RCC 7860 (cell line): ENCODE measurements at places on chromosomes 4 and X.

DNA sequence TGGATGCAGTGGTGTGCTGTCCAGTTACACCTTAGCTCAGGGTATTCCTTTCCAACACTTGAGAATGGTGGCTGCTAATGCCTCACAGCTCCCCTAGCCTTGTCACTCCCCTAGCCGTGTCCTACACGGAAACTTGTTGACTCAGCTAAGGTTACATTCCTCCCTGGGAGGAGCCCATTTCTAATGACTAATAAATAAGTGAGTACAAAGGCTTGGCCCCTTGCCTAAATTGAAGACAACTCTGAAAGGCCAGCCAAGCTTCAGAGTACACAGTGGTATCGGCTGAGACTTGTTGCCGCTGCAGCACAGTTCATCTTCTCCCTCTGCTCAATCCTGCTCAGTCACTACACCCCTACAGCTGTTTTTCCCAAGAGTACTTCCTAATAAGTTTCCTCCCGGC is 21.2 kb upstream of the SLC25A31 start:
- DNase-seq = peak; percentile 66

GRCh38 chr4:169117591-169118081 is 107.6 kb upstream of the CBR4 start:
- DNase-seq = no peak

GRCh38 chrX:70553516-70553915 is 108.9 kb downstream of the DLG3 start:
- no peak for DNase-seq

GRCh38 chr4:124839786-124840390 is 127.4 kb upstream of the ANKRD50 start:
- no peak for DNase-seq

GRCh38 chr4:71406459-71406963 is 67.7 kb downstream of the SLC4A4 start:
- DNase-seq = peak; percentile 69

- no peak for DNase-seq
These were observed 20.1 kb upstream of the PHEX start for GRCh38 chrX:22012051-22012450.

DNA sequence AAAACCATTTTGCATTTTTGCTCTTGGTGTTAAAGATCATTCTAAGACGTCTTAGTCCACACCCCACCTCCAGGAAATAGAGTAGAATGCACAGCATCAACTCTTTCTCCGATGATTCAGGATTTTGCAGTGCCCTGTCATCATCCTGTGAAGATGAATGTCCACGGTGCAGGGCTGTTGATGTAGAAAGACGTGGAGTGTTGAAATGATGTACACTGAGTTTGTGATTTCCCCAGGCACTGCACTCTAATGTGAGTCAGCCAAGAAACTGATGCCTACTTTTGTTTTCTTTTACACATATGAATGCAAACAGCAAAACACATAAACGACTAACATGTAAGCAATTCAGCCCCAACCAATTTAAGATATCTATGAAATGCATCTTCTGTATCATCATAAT is 10.5 kb downstream of the LGI2 start:
- no peak for DNase-seq

DNA sequence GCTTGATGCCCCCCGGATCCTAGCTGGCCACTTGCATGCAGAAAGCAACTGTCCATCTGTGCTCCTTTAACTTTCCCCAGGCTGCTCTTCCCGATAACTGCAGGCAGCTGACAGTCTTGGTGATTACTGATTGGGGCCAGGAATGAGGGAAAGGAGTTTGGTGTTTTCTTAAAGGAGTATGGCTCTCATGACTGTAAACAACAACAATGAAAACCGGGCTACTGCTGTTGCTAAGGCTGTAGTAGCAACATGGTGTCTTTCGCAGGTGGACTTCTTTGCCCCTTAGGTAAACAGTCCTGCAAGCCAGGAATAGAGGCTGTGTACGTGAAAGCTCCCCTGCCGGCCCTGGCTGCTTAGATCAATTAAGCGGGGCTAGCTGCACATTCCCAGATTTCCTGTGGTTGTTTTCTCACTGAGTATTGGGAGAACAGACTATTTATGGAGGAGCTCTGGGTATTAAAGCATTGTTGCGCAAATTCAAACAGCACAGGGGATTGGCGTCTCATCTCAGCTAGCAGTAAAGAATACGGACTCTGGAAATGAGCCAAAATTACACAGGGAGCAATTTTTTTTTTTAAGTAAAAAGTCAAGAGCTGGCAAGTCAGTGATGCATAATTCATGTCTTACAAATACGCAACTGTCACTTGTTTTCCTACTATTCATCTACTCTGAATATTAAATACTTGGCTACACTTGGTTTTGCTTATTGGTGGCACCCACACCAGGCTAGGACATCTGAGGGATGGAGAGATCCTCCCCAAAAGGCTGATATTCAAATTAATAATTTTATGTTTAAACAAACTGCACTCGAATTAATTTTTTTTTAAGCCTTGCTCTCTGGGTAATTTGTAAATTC is 61.6 kb upstream of the NAP1L5 start:
- DNase-seq = no peak

GRCh38 chrX:21490341-21490740 is 116.1 kb downstream of the CNKSR2 start:
- DNase-seq = no peak

- peak; percentile 48 for DNase-seq
These were observed at the start of gene STK26 for GRCh38 chrX:132022967-132023895. STK26 (plus strand) TSS chrX:132023302; CDS start chrX:132023618, 316 bp downstream.

GRCh38 chrX:101550751-101551379 is 518 bp downstream of the ARMCX1 start:
- no peak for DNase-seq

- peak; percentile 11 for DNase-seq
These were observed 52.7 kb downstream of the DCLK2 start for GRCh38 chr4:150130933-150131332.

DNA sequence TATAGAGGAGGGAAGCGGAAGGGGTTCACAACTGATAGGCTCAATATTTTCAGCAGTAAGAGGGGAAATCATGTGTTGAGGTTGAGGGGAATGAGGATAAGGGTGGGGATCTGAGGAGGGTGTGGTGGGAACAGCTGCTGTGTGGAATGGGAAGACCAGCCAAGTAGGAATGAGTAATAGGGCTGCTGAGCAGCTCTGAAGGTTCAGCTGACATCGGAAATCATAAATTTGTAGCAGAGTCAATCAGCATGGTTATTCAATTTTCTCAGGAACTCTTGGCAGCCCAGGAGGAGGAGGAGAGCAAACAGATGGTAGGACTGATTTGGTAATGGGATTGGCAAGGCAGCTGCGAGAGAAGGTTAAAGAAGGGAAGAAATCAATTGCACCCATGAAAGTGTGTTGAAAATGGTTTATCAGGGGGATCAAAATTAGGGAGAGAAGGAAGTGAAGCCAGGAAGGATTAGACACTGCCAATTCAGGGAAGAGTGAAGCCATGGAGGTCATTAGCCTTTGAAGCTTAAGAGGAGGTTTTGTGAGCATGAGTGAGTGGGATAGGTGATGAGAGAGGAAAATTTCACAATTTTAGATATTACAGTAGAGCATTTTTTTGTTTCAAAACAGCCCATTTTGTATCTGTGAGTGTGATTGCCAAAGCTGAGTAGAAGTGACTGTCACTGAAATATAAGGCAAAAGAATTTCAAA is 82.6 kb downstream of the PCDH7 start:
- no peak for DNase-seq

DNA sequence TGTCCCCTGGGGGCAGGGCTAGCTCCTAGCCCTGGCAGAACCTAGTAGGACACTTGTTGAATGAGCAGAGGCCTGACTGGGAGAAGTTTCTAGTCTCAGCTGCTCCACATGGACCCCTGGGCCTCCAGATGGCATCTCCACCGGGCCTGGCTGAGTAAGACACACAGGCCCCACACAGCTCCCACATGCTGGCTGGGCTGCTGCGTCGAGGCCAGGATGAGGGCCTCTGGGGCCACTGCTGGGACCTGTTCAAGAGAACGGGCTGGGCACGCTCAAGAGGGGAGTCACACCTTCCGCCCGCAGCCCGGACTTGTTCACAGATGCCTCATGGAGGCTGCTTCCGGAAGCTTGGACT is 4.2 kb upstream of the HGFAC start:
- no peak for DNase-seq

DNA sequence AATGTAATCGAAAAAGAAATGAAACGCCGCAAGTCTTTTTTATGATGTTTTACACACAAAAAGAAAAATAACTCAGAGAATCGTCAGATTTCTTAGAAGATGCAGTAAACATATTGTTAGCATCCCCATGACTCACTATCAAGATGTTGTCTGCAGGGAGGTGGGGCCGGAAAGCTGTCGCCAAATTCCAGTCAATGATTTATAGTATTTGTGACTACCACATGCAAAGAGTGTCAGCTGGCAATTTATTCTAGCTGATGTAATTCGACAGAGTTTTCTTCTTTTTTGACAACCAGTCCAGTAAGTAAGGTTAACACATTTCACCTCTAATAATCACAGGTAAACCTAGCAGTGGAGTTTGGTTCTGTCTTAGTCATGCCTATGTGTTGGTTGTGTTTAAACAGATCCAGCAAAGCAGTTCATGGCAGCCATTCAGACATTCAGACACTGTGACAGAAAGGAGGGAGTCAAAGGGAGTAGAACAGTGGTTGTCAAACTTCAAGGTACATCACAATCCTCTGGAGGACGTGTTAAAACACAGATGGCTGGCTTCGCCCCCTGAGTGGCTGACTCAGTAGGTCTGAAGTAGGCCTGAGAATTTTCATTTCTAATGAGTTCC is 19.8 kb upstream of the PPP1R2C start:
- peak; percentile 27 for DNase-seq

GRCh38 chrX:119942831-119943184 is 743 bp downstream of the NKAP start:
- DNase-seq = no peak

GRCh38 chrX:110806145-110806544 is 10.5 kb upstream of the CHRDL1 start:
- DNase-seq = no peak

DNA sequence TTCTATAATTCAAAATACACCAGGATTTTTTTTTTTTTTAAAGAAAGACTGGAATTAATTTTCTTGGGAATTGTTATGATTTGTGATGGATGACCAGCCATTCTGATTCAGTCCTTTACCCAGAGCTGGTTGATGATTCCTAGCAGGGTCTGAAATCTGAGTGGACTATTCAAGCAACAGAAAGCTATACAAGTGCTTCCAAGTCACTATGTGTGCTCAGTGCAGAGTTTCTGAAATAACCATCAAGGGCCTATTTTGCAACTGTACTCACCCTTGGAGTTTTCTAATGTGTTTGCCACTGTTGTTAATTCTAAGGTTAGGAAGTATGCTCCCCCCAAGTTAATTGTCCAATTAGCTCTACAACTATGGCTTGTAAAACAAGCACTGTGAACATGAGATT is 137.7 kb upstream of the RAPGEF2 start:
- DNase-seq = no peak

DNA sequence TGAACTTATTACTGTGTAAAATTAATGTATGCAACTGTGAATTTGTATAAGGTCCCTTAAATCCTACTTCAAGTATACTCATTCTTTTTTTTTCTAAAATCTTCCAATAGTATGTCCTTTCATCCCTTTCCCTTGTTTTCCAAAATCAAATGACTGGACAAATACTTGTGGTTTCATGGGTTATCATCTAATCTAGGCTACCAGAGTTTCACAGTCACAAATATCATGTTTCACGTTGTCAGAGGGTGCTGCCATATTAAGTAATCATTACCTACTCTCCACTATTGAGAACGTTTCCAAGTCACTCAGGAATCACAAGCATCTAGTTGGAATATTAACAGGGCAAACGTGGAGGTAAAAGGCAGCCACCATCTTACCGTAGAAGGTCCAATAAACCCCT is 1235.0 kb upstream of the TENM3 start:
- peak; percentile 87 for DNase-seq

DNA sequence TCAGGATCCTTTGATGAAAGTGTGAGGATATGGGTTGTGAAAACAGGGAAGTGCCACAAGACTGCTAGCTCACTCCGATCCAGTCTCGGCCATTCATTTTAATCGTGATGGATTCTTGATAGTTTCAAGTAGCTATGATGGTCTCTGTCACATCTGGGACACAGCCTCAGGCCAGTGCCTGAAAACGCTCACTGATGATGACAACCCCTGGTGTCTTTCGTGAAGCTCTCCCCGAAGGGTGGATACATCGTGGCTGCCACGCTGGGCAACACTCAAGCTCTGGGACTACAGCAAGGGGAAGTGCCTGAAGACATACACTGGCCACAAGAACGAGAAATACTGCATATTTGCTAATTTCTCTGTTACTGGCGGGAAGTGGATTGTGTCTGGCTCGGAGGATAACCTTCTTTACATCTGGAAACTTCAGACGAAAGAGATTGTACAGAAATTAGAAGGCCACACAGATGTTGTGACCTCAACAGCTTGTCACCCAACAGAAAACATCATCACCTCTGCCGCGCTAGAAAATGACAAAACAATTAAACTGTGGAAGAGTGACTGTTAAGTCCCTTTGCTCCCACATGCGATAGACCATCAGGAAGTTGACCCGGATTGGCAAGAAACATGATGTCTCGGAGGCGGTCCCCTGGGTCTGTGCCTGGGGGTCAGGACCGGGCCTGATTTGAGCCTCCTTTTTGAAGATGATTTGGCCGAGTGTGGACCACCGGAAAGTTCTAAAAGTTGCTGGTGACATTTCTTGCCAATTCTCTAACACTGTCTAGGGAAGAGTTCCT is 22.2 kb downstream of the LIAS start:
- no peak for DNase-seq

- DNase-seq = no peak
These were observed 52.4 kb downstream of the EDNRA start for GRCh38 chr4:147533331-147533730.

DNA sequence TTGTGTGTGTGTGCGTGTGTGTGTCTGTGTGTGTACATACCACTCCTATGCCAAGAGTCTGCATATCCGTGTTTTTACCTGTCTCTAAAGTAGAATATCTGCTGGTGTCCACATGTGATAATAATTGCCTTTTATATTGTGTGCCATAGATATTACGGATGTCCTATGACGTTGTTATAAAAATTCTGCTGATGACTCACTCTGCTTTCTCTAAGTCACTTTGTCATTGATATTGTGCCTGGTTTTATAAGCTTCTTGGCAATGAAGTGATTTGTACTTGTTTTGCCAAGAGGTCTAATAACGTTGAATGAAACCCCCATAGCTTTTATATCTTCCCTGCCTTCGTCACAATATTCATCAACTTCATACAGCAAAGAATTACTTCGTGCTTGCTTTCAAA is 102.6 kb upstream of the C1GALT1C1 start:
- DNase-seq = no peak

- DNase-seq = no peak
These were observed 196.6 kb upstream of the AGA start for GRCh38 chr4:177638871-177639270.

DNA sequence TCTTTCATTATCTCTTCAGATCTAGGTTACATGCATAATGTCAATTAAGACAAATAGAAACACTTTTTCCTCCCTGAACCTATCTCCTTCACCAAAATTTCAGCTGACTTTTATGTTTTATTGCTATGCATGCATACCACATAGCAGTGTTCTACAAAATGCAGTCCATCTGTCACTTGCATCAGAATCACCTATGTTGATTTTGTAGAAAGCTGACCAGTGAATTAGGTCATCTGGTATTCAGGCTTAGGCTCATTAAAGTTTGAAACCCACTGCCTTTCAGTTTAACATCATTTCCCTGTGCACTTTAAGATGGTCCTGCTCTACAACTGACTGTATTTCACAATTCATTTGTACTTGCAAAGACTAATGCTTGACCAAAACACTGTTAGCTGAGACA is 277.9 kb downstream of the CFAP299 start:
- no peak for DNase-seq

- DNase-seq = no peak
These were observed 3.3 kb downstream of the ADGRL3 start for GRCh38 chr4:61203436-61203790.

- DNase-seq = no peak
These were observed 9.1 kb downstream of the FGFR3 start for GRCh38 chr4:1802151-1802715.

- DNase-seq = peak; percentile 59
These were observed 111.2 kb downstream of the ELOVL6 start for GRCh38 chr4:110087070-110087708.
